Stimulated activated CD8-positive, alpha-beta memory T cell treated with anti-CD3 and anti-CD28 coated beads, Interleukin-15, amount 100 ng/mL, for 48 hours (primary cell): ENCODE measurements at places on chromosomes 6 and 20.

DNA sequence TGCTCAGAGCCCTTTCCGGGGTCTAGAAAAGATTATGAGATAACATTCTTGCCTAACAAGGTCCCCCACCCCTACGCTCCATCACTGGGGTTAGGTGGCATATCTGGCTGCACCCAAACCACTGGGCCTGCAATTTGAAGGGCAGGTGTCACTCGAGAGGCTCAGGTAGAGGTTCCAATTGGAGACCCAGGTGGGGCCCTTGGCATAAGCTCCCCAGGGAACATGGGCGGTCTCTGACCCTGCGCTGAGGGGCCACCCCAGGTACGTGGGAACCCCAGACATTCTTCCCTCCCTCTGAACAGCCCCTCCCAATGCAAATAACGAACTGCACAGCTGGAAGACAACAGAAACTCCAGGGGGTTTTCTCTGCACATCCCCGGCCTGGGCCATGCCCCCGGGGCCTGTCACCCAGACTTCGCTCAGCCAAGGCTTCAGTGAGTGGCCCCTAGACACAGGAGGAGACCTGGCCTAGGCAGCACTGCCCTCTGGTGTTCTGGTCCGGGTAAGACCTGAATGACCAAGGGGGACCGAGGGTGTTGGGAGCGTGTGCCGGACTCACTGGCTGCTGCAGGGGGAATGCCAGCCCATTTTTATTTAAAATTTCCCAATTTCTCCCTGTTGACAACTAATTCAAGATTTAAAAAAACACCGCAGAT lies 47.5 kb downstream of the DSTN start:
- DNase-seq = peak; percentile 16

DNA sequence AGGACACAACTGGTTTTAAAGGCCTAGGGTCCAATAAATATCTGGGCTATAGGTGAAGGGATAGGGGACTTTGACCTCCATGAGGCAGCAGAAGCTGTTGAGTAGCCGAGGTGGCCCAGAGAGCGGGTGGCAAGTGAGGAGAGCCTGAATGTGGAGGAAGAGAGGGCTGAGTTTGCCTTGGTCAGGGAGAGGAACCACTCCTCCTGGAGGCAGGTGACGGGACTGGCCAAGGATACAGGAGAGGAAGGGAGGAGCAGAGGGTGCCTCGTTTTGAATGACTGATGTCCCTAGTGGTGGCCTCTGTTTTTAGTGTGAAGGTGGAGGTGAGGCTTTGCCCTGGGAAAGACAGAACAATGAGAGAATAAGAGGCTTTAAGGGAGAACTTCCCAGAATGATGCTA lies 19.1 kb upstream of the AAR2 start:
- no peak for DNase-seq

DNA sequence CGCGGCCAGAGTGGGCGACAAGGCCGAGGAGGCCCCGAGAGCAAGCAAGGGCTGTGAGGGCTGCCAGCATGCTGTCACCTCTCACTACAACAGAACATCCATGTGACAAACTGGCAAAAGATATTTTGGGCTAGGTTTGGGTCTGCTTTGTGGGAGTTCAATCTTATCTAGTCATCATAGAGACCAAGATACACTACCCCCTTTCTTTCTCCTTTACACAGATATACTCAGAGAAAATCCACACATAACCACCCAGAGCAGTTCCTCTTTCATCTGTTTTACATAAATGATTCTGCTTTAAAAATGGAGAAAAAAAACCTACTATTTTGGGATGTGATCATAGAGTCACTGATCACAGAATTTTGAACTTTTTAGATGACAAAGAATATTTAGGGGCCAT lies 16.8 kb downstream of the SOX4 start:
- no peak for DNase-seq

GRCh38 chr6:47080083-47080596 lies 38.0 kb upstream of the ADGRF1 start:
- DNase-seq = no peak

DNA sequence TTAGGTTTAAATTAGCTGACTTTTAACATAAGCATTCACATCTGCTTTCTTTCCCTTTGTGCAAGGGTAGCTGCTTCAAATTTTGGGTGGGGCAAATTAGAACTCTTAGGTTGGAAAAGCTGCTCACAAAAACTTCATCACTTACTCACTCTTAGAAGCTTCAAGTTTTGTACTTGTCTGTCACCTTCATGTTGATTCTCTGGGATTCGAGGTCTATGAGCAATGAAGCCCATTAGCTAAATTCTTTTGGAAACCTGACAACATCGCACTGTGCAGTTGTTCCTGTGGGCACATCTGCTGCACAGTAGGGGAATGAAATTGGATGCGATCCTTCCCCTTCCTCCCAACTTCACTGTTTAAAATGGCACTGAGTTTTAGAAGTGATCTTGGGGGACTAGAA lies 156.1 kb downstream of the UBE3D start:
- DNase-seq = no peak

- DNase-seq = no peak
Observed at GRCh38 chr6:101413773-101414172, 20.3 kb downstream of the GRIK2 start.

DNA sequence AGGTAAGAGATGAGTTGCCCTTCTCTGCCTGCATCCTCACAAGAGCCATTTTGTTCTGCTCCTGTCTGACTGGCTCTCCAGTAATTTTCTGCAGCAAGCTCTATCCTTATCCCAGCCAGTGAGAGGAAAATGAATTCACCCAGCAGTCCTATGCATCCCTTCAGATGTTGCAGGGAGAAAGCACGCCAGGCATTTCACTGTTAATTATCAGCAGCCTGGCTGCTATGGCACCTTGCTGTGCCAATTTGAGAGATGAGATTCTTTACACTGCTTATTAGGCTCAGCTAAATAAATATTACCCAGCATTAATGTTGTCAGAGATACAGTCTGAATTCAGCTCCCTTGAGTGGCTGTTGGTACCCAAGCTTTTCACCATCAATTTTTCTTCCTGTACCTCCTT lies 61.1 kb upstream of the SNAP25 start:
- DNase-seq = no peak

GRCh38 chr20:61766921-61767610 lies 298.6 kb downstream of the TAF4 start:
- DNase-seq = no peak

GRCh38 chr6:154773610-154774089 lies 40.4 kb downstream of the SCAF8 start:
- DNase-seq = no peak

GRCh38 chr20:46901638-46902037 lies 7.0 kb downstream of the EYA2 start:
- DNase-seq = no peak

GRCh38 chr20:60202046-60202445 lies 243.8 kb downstream of the CDH26 start:
- no peak for DNase-seq

DNA sequence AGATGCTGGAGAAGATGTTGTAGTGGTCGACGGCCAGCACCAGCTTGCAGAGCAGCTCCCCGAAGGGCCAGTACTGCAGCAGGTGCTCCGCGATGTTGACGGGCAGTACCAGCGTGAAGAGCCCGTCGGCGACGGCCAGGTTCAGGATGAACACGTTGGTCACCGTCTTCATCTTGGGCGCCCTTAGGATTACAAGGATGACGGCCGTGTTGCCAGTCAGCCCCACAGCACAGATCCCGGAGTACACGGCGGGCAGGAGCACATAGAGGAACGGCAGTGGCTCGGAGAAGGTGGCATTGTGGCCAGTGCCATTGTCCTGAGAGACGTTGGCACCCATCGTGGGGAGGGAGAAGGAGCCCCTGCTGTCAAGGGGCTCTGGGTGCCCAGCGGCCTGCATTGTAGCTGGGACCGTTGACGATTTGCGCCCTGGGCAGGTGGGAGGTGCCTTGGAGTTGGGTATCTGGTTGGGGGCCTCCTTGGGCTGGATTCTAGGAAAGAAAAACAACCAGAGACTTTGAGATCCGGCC lies 867 bp downstream of the NPBWR2 start:
- no peak for DNase-seq

DNA sequence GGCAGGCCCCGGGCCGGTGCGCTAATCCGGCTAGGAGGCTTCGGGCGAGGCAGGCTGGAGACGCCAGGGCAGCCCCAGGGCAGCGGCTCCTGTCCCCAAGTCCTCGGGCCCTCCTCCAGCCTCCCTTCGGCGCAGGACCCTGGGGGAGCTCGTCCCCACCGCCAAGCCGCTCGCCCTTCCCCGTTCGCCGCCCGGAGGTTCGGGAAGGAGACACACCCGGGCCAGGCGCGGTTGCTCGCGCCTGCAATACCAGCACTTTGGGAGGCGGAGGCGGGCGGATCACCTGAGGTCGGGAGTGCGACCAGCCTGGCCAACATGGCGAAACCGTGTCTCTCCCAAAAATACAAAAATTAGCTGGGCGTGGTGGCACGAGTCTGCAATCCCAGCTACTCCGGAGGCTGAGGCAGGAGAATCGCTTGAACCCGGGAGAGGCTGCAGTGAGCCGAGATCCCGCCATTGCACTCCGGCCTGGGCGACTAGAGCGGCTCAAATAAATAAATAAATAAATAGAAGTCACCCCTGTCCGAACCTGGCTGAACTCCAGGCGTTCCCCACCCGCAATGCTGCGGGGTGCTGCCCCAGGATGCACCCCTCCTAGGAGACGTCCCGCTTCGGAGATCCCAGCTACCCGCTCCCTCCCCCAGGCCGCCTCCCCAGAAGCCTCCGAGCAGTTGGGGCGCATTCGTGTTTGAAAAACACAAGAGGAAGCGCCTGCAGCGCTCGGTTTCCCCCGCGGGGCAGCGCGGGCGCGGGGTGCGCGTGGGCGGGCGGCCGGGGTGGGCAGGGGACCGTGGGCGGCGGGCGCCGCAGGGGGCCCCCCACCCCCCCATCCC lies 27.5 kb downstream of the SERPINB9 start:
- DNase-seq = no peak

GRCh38 chr6:103791458-103791857 lies 1068.3 kb downstream of the HACE1 start:
- DNase-seq = no peak

GRCh38 chr6:15299430-15300131 lies 53.7 kb downstream of the JARID2 start:
- peak; percentile 52 for DNase-seq

DNA sequence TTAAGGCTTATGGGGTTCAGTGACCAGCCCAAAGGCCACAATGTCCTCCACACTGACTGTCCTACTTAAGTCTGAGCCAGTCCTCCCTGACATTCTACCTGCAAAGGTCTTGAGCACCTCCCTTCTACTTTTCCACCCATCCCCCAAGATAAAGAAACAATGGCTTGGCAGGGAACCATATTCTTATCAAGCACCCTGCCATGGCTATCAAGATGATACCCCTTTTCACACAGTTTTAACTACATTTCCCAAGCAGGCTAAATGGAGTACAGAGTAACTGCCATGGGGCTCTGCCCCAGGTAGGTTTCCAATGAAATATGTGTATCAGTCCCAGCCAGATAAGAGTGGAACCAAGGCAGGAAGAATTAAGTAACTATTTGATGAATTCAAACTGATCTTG lies 85.9 kb upstream of the MOCS1 start:
- DNase-seq = no peak

GRCh38 chr6:158373214-158373613 lies 60.9 kb downstream of the TULP4 start:
- DNase-seq = no peak

- no peak for DNase-seq
Observed at GRCh38 chr20:44003609-44004008, 89.0 kb downstream of the TOX2 start.

GRCh38 chr20:63957690-63958441 lies 1.6 kb upstream of the UCKL1 start:
- DNase-seq = no peak

GRCh38 chr6:166351715-166352285 lies 9.5 kb upstream of the SFT2D1 start:
- DNase-seq = no peak

GRCh38 chr6:167465482-167465881 lies 140.6 kb downstream of the TTLL2 start:
- no peak for DNase-seq

- DNase-seq = no peak
Observed at GRCh38 chr6:100823041-100823440, 58.1 kb downstream of the ASCC3 start.

DNA sequence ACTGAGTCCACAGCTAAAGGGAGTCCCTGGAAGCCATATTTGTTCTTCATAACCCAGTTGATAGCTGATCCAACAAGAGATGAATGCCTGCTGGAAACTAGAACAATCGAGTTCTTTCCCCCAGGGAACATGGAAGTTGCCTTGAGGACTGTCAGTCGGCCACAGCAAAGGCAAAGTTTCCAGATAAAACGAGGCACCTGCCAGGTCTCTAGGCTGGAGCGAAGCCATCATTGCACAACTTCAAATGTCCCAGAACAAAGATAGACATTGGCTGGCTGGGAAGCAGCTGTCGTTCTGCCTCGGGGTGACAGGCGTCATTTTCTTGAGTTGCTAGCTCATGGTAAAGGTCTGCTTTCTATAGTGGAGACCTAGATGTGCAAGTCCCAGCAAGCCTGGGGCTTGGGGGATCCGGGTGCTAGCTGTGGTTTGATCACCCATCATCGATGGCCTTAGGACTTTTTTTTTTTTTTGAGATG lies 184.4 kb upstream of the ZNF217 start:
- no peak for DNase-seq

GRCh38 chr6:166603043-166603690 lies 16.7 kb upstream of the RAMACL start:
- DNase-seq = no peak

GRCh38 chr20:4802527-4802926 lies 80.8 kb downstream of the PRND start:
- DNase-seq = no peak

GRCh38 chr6:35059596-35060345 lies 81.4 kb downstream of the TCP11 start:
- DNase-seq = no peak

DNA sequence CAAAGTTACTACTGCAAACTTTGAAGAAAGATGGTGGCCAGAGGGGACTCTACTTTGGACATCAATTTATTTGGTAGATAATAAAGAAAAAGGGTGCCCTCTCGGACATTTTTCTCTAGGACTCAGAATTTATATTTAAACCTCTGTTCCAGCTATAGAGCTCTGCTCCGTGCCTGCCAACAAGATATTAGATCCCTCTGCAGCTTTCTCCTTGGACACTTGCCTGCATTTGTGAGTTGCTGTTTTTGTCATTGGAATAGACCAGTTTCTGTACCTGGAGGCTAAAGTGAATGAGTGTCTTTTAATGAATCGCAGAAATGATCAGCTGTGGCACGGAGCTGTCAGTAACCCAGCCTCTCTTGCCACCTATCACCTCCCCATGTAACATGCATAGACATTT lies 253.5 kb downstream of the NRN1 start:
- DNase-seq = no peak

- DNase-seq = no peak
Observed at GRCh38 chr20:32560482-32560988, 24.6 kb downstream of the NOL4L start.

DNA sequence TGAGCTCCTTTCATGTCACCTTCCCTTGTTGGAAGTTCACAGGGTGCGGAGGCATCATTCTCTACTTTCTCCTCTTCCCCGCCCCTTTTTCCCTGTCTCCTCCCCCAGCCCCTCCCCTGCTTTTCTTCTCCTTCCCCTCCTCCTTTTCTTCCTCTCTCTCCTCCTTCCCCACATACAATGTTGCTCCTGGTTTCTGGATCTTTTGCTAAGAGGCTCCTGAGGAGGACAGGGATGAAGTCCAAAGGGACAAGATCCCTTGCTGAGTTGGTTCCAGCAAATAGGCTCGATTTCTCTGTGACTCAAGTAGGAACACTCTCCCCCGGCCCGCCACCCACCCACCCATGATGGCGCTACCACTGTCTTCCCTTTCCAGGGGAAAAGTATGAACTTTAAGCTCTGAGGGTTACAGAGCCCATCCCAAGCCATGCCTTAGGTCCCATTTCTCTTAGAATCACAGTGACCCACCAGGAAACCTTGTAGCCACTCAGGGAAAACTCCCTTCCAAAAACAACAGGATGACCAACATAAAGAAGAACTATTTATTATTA lies 852 bp upstream of the TFEB start:
- no peak for DNase-seq

GRCh38 chr6:111875741-111876140 lies 2.5 kb upstream of the FYN start:
- no peak for DNase-seq
